Activated T-cell treated with anti-CD3 and anti-CD28 coated beads for 48 hours (primary cell): ENCODE measurements at places on chromosomes 3 and 15.

DNA sequence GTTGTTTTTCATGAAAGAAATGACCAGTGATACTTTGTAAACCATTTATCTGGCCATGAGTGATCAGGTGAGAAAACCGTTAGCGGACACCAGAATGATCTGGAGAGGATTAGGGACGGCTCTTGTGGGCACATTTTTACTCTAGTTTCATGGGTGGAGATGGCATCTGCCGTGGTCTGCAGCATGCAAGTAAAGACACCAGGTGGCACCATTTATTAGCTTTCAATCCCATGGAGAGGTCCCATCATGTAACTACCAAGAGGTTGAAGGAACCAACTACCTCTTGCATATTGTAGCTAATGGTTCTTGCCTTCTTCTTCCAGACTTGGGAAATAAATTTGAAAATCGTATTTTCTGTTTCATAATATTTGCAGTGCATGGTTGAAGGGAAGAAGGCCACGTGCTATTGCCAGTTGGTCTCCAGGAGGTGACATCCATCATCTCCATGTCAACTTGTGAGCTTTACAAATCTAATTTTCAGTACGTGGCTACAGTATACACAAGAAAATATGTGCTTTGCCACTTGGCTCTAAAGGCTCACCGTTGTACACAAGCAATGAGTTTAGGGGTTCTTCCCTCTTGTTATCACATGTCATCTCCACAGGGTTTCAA lies 1.5 kb upstream of the MAPKBP1 start:
- peak; percentile 21 for DNase-seq

- no peak for DNase-seq
Measured at GRCh38 chr3:148319161-148319915, 378.4 kb upstream of the AGTR1 start.

DNA sequence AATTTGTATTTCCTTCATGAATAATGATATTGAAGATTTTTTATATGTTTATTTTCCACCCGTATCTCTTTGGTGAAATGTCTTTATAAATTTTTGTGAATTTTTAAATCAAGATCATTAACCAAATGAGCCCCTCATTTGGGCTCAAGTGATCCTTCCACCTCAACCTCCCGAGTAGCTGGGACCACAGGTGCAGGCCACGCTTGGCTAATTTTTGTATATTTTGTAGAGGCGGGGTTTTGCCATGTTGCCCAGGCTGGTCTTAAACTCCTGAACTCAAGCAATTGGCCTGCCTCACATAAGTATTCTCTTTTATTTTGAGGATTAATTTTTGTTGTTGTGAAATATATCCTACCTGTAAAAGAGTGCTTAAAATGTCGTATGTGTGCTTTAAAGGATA lies 4.9 kb downstream of the BBS4 start:
- DNase-seq: no peak

DNA sequence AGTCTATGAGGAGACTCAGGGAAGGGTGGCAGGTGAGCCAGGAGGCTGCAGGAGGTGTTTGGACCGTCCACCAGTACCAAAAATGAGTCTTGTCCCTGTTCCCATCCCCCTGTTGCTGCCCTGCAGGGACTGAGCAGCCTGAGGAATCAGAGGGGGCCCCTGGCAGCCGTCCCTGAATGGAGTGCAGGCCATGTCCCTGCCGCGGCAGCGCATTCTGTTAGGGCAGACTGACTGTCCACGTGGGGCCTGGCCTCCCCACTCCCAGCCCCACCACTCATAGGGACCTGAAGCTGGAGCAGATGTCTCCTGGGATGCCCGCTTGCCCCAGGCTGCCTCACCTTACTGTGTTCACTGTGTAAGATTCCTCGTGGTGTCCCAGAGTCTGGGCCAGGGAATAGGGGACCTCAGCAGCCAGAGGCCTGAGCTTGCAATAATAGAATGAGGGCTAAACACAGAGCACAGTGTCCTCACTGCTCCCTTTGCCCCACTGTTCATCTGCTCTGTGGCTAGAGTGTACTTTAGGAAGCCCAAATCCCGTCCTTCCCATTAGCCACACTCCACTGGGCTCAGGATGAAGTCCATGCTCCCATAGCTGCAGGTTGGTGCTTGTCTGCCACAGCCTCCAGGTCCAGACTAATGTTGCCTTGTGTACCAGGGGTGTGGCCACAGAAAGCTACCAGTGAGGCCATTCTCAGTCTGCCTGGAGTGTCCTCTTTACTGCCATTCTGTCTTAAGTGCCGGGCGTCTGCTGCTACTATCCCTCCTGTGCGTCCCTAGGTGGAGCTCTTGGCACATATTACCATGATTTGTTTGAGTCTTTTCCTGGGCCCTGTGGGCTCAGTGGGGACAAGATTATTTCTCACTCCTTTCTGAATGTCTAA lies 63.2 kb downstream of the HCN4 start:
- no peak for DNase-seq

GRCh38 chr3:14564741-14565140 lies 24.6 kb upstream of the GRIP2 start:
- DNase-seq: no peak

GRCh38 chr15:78110096-78110495 lies 17.7 kb downstream of the SH2D7 start:
- no peak for DNase-seq
